ENCODE measurements at places on chromosomes 11 and 22. TPM values are rescaled to one million over a fixed set of nuclear protein-coding genes. Genes with fewer than 3 reads are reported as not detected.

DNA sequence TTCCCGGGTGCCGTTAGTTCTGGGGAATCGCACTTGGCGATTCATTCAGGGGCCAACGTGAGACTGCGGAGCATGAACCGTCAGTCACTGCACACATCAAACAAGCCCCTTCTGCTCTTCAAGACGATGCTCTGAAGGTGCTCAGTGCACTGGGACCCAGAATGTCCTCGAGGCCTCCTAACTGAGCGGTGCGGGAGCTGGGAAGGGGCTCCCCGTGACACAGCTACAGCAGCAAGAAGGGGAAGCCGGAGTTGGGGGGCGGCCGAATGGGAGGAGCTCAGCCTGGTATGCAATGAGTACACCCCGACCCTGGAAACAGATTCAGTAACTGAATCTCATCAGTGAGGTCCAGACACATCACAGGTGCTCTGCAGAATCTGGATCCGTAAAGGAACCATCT lies 150.8 kb downstream of the SHANK2 start:
- no peak for DNase-seq

ABTB2 gene
- 1.3 TPM for total RNA-seq

DNA sequence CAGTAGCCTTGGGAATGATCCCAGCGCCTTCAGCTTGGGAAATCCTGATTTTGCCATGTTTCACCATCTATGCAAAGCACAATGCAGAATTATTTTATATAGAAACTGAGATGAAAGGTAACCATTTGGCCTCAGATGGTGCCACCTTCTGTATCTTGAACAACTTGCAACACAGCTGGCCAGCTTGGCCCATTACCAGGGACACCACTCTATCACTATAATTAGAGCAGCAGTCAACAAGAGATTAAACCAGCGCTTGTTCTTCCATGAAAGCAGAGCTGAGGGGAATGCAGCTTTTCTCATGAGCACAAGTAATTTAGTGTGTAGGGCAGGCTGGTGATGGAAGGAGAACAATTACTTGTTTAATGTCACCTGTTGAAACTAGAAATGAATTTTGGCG lies 6.7 kb upstream of the ZDHHC13 start:
- DNase-seq = no peak

CASP4 gene
- 146 TPM for total RNA-seq

- DNase-seq = no peak
These were observed 14.3 kb upstream of the ANKK1 start for GRCh38 chr11:113373306-113373705.

BAIAP2L2 gene
- total RNA-seq = not detected

OR51B4 gene
- not detected for total RNA-seq

- DNase-seq = no peak
These were observed 182.5 kb downstream of the TTC28 start for GRCh38 chr22:28497188-28497587.

SPON1 gene
- 0.25 TPM for total RNA-seq

GRCh38 chr11:111097191-111097590 lies 148.3 kb upstream of the POU2AF2 start:
- no peak for DNase-seq

GRCh38 chr11:121257976-121258375 lies 34.6 kb upstream of the SC5D start:
- no peak for DNase-seq

AIFM3 gene
- total RNA-seq = 0.98 TPM

SMTNL1 gene
- total RNA-seq = not detected

DNA sequence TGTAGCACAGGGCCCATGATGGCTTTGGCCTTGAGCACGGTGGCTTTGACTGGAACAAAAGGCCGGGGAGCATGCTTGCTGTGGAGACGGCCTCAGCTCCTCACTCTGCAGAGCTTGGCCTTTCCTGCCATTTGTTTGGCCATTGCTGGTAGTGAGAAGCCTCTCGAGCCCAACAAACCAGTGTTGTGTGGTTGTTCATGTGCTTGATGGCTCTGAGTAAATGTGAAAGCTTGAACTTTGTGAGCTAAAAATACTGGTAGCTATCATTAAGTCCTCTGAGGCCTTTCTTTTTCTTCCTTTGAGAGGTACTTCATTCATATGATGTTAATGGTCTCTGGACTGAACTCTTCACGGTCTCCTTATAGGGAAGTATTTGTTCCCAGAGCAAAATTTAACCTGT lies 39.6 kb downstream of the NAT10 start:
- DNase-seq = no peak

GRCh38 chr11:8342821-8343681 lies 79.4 kb upstream of the LMO1 start:
- no peak for DNase-seq

- DNase-seq = no peak
These were observed 263.0 kb downstream of the OPCML start for GRCh38 chr11:133269267-133269666.

- DNase-seq = no peak
These were observed 123.3 kb downstream of the PAX6 start for GRCh38 chr11:31687861-31688260.

DNA sequence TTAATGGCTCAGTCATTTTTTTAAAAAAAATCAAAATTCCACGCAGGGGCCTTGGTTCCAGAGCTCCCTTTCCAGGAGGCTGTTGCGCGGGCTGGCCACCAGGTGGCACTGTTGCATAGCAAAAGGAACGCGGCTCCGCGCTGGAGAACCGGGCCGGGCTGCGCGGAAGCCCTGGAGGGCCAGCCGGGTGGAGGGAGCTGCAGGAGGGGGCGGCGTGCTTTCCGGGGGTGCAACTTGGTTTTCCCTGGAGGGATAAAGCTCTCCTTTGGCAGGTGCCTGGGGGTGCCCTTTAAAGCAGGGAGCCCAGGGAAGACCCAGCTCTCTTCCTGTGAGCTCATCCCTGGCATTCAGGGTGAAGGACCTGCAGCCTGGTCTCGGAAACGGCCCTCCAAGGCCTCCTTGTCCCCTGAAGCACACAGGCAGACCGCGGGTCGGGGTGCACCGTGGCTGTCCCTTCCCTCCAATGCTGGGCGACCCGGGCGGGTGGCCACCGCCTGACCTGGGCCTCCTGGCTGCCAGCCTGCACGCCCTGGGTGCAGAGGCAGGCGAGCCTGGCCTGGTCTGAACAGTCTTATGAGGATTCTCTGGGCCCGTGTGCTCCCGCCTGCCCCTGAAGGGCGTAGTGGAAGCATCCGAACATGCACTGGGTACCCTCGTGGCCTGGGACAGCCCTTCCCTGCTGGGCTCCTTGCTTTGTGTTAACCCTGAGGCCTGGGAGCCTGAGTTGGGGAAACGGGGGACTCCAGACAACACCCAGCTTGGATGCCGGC lies 23.4 kb downstream of the KRTAP5-5 start:
- DNase-seq = peak; percentile 25

OR9G4 gene
- total RNA-seq = not detected

DNA sequence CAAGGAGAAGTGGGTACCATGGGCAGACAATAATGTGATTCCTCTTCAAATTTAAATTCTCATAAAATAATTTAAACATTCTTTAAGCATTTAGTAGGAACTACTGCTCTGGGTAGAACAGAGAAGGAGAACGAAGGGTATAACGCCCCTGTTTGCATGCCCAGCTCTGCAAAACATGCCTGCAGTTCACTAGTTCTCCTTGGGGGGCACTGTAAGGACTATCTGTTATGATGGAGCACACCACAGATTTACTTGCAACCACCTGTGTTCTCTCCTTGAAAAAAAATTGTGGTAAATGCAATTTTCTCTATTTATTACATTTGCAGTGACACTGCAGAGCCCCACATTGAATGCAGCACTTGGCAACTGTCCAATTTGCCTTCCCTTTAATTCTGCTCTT lies 100.3 kb downstream of the GUCY1A2 start:
- DNase-seq = peak; percentile 11

CAPN5 gene
- 0.58 TPM for total RNA-seq

- no peak for DNase-seq
These were observed 164.1 kb upstream of the NCAM1 start for GRCh38 chr11:112797092-112797491.

GRCh38 chr22:44670220-44670988 lies 31.6 kb upstream of the PRR5 start:
- DNase-seq = no peak

SEPTIN5 gene
- total RNA-seq = 17.4 TPM

- no peak for DNase-seq
These were observed 247.5 kb downstream of the GRIK4 start for GRCh38 chr11:120759046-120759445.

GRCh38 chr11:19842505-19842904 lies 129.9 kb downstream of the NAV2 start:
- no peak for DNase-seq

- DNase-seq = peak; percentile 22
These were observed 131.2 kb downstream of the BUD13 start for GRCh38 chr11:116641561-116642045.

DNA sequence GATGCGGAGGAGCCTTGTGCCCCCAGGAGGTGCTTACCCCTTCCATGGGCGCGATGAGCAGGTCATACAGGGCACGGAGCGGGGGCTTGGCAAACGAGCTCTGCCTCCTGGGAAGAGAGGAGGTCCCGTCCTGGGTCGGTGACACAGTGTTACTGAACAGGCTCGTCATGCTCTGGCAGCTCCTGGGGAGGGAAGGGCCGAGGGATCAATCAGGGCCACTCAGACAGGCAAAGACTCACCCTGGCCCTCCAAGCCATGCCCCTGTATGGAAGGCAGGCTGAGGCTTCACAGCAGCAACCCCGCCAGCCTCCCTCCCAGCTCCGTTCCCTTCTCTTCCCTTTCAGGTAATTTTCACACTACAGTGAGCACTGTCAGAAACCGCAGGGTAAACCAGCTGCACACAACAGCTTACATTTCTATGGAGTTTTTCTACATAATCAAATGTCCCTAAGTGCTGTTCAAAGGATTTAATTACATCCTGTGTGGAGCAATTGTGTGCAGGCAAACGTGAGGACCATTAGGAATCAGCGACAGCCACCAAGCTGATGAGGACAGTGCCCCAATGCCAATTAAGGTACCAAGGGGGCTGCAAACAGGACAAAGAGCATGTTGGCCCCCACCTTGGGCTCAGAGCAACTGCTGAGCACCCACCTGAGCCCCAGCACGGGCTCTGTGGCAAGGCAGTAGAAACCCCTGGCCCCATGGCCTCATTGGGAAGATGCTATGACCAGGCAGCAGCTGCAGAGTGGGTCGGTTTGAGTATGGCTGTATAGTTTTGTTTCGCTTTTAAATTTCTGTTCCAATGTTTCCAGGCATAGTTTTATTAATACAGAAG lies 95.4 kb upstream of the PITPNB start:
- DNase-seq = no peak

PRMT3 gene
- total RNA-seq = 49.0 TPM

DNA sequence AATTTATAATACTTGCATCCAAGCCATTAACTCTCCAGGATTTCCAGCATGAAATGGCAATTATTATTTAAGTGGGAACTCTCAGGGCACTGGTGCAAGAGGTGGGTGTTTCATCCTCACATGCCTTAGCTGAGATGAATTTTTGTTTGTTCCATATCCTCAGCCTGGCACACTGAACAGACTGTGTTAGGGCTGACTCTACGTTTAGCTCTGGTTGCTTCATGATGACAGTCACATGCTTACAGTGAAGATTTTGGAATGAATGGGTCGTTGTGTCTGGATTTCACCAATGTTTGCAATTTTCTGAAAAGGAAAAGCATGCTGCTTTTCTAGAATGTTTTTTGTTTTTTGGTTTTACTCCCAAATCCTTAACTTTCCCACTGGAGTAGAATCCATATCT lies 246.6 kb downstream of the INSC start:
- DNase-seq = no peak

- DNase-seq = no peak
These were observed 229.5 kb downstream of the AASDHPPT start for GRCh38 chr11:106306942-106307341.

OR8A1 gene
- total RNA-seq = not detected

PRR5 gene
- 7.1 TPM for total RNA-seq

CBX7 gene
- total RNA-seq = 0.45 TPM

DNA sequence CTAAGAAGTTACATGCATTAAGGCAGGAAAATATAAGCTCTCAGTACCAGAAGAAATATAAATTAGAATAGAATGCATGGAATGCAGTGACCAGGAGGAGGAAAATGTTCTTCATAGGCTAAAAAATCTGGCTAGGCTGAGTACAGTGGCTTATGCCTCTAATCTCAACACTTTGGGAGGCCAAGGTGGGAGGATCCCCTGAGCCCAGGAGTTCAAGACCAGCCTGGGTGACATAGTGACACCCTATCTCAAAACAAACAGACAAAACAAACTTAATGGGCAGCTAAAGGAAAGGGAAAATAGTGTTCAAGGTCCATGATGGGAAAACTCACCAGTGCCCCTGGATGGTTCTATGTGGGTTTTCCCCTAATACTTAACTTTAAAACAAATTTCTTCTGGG lies 78.3 kb upstream of the RASSF10 start:
- DNase-seq = no peak

DNA sequence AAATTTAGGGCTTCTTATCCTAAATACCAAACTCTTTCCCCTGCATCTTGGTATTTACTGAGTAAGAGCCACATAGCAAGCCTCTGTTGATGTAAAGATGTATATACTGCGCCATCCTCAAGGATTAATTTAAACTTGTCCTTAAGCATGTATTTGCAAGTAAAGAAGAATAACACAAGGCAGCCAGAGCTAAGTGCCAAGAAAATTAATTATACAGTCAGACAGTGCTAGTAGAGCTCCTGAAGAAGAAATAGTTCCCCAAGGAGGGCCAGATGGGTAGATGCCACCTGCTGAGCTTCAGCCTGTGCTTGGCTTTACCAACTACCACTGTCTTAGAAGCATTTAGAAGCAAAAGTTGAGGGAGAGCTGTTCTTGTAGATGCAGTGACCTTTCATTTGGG lies 470.0 kb downstream of the BUD13 start:
- no peak for DNase-seq

- no peak for DNase-seq
These were observed 75.1 kb upstream of the TSPAN18 start for GRCh38 chr11:44651535-44652155.
